GM23248 (cell line): ENCODE measurements at places on chromosomes 3 and 15. TPM values are rescaled to one million over a fixed set of nuclear protein-coding genes. Genes with fewer than 3 reads are reported as not detected.

- H3K27ac ChIP-seq = no peak overlapping the region
- H3K4me1 ChIP-seq = peaks cover 15% of the 10 kb centered on the region
- no peak overlapping the region for H3K4me3 ChIP-seq
- H3K27me3 ChIP-seq = no peaks in the 10 kb centered on the region
These were observed 7.6 kb downstream of the NR1D2 start for GRCh38 chr3:23952646-23953045.

DNA sequence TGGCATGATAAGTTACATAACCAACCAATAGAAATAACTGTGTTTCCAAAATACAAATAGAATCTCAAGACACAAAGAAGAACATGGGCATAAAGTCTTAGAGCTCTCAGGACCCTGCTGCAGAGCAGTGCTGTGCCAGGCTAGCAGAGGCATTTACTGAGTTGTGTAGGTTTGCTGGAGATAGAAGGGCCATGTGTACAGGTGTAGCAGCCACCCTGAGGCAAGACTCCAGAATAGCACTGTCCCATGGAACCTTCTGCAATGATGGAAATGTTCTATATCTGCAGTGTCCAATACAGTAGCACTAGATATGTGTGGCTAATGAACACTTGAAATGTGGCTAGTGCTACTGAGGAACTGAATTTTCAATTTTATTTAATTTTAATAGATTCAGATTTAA, 267.0 kb upstream of the UMPS start:
- H3K36me3 ChIP-seq = no peaks in the 10 kb centered on the region
- H3K27me3 ChIP-seq = peaks cover 19% of the 10 kb centered on the region
- no peaks in the 10 kb centered on the region for H3K4me1 ChIP-seq
- H3K27ac ChIP-seq = no peak overlapping the region

DNA sequence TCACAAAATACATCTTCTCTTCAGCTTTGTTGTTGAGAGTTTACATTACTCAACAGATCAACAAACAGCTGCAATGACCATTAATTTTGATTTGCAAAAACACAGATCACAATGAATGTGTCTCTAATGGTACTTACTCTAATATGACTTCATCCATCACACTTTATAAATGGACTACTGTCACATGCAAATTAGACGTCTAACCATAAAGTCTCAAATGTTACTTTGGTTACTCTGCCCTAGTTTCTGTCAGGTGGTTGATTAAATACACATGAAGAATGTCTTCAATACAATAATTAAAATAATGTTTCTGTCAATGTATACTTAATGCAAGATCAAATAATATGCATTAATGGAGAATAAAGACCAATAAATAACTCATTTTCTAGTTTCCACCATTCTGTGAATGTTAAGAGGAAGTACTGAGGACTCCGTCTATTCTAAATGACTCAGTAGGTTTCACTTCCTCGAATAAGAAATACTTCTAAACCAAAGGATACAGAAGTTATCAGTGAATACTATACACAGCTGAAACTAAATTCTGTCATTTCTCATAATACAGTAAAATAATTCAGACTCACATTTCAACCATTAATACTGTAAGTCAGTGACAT, 145.8 kb downstream of the CBLB start:
- no peak for DNase-seq
- H3K27ac ChIP-seq = no peak overlapping the region
- peaks cover 59% of the 10 kb centered on the region for H3K36me3 ChIP-seq

DNA sequence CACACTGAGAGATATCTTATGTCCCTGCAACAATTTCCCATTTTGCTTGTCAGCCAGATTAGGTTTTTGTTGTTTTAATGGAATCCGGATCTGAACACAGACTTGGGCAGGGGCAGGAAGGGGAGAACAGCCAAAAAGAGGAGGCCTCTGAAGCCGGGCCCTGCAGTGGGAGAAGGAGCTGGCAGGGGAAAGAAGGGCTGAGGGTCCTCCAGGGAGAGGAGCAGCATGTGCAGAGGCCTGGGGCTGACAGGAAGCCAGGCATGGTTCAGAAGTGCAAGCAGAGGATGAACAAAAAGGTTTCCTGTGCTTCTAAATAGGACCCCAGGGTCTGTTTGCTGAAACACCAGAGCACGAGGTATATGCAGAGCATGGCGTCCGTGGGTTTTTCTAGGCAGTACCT, 49.1 kb upstream of the POMGNT2 start:
- no peak for DNase-seq
- no peaks in the 10 kb centered on the region for H3K27me3 ChIP-seq
- H3K36me3 ChIP-seq = no peaks in the 10 kb centered on the region
- H3K4me1 ChIP-seq = peaks cover 10% of the 10 kb centered on the region; the same call in 1 of the 2 replicates
- H3K4me3 ChIP-seq = no peak overlapping the region

GRCh38 chr15:53129121-53129904, 339.2 kb upstream of the ONECUT1 start:
- H3K4me3 ChIP-seq = no peak overlapping the region
- no peaks in the 10 kb centered on the region for H3K36me3 ChIP-seq
- H3K4me1 ChIP-seq = no peaks in the 10 kb centered on the region
- no peaks in the 10 kb centered on the region for H3K27me3 ChIP-seq
- DNase-seq = no peak
- no peak overlapping the region for H3K27ac ChIP-seq

GRCh38 chr15:69802432-69802831, 295.3 kb downstream of the TLE3 start:
- no peak for DNase-seq
- 0 out of 2 replicates have a peak, but pooled peaks cover 3% of the 10 kb centered on the region for H3K4me1 ChIP-seq
- H3K36me3 ChIP-seq = no peaks in the 10 kb centered on the region
- peaks cover 17% of the 10 kb centered on the region for H3K27me3 ChIP-seq

GRCh38 chr3:48405971-48406370, 23.9 kb downstream of the PLXNB1 start:
- H3K36me3 ChIP-seq = no peaks in the 10 kb centered on the region
- H3K27me3 ChIP-seq = no peaks in the 10 kb centered on the region
- H3K4me3 ChIP-seq = no peak overlapping the region
- peaks cover 12% of the 10 kb centered on the region for H3K4me1 ChIP-seq
- no peak overlapping the region for H3K27ac ChIP-seq

Gene TAGLN3
- 1.3 TPM in 1 of 2 replicates, not detected in the other for total RNA-seq

DNA sequence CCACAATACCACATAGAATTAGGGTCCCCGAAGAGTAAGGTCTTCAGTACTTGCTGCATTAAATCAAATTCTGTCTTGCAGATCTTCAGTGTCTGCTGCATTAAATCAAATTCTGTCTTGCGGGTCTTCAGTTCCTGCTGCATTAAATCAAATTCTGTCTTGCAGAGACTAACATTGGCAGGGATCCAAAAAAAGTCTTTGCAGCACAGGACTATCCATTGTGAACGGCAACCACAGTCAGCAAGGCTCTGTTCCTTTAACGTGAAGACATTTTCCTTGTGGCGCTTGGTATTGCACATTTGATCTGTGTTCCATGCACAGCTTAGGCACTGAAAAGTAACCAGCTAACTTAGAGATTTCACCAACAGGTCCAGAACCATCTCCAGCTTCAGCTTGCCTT, 46.8 kb upstream of the POMGNT2 start:
- no peak overlapping the region for H3K27ac ChIP-seq
- no peaks in the 10 kb centered on the region for H3K27me3 ChIP-seq
- peaks cover 10% of the 10 kb centered on the region; the same call in 1 of the 2 replicates for H3K4me1 ChIP-seq
- no peak for DNase-seq
- no peaks in the 10 kb centered on the region for H3K36me3 ChIP-seq

- no peaks in the 10 kb centered on the region for H3K27me3 ChIP-seq
- H3K4me1 ChIP-seq = no peaks in the 10 kb centered on the region
- no peak overlapping the region for H3K27ac ChIP-seq
These were observed 133.6 kb downstream of the TIGIT start for GRCh38 chr3:114427285-114428043.

DNA sequence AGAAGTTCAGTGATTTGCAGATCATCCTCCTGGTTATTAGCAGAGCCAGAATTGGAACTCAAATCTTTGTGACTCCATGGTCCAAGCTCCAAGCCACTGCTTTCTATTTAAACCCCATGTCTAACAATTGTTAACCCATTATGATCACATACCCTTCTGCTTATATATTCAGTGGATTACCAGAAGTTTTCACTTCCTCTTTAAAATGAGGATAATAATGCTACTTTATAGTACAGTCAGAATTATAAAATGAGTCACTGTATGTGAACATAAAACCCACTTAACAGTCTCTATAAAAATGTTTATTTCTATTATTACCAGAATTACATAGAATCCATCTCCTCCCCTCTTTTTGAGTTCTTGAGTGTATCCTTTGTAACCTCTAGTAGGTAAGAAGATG, 550.7 kb upstream of the DPPA4 start:
- no peak overlapping the region for H3K27ac ChIP-seq
- no peaks in the 10 kb centered on the region for H3K36me3 ChIP-seq
- no peak for DNase-seq
- no peaks in the 10 kb centered on the region for H3K4me1 ChIP-seq
- no peak overlapping the region for H3K4me3 ChIP-seq
- H3K27me3 ChIP-seq = no peaks in the 10 kb centered on the region

DNA sequence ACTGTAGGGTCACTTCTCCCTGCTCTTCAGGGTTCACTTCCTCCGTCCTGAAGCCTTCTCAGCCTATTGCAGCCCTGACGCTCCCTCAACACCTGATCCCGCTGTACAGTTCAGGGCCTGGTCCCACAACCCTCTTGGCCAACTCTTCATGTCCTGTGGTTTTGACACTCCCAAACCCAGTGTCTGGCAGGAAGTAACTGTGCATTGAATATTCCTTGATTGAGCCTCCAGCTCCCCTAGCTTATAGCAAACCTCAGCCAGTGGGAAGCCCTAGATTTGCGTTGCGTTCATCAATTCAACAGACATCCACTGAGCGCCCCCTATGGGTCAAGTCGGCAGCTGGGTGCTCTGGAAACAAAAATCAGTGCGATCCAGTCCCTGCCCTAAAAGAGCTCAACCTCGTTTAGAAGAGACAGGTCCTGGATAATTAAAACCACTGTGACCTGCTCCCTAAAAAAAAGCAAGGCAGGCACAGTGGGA, 13.5 kb downstream of the UBAP1L start:
- no peaks in the 10 kb centered on the region for H3K4me1 ChIP-seq
- no peak overlapping the region for H3K4me3 ChIP-seq
- peaks cover 13% of the 10 kb centered on the region; the same call in 1 of the 2 replicates for H3K36me3 ChIP-seq

DNA sequence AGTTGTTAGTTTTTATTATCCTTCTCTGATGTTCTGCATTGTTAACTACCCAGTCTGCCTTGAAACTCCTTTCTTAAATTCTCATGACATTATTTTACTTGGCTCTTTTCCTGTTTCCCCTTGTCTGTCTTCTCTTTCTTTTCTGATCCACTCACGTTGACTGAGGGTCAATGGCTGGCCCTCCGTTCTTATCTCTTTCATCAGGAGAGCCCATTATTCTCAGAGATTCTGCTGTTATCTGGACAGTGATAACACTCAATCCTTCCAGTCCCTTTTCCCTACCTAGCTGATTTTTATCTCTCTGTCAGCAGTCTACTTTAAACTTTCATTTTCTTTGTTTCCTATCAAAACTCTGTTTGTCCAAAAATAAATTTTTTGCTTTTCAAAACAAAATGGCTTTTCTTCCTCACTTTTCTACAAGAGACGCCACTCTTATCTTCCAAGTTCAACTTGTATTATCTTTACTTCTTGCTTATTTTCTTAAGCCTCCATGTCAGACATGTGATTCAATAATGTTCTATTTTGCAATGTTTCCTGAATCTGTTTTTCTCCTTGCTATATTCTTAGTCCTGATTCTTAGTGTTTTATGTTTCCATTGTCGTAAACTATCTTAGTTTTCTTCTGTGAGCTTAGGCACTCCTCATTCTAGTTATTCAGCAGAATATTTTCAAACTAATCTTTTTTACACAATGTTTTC, 120.2 kb downstream of the NEDD4 start:
- no peak overlapping the region for H3K4me3 ChIP-seq
- no peaks in the 10 kb centered on the region for H3K27me3 ChIP-seq
- no peak overlapping the region for H3K27ac ChIP-seq
- no peaks in the 10 kb centered on the region for H3K4me1 ChIP-seq
- H3K36me3 ChIP-seq = peaks cover 5% of the 10 kb centered on the region; the same call in 1 of the 2 replicates

DNA sequence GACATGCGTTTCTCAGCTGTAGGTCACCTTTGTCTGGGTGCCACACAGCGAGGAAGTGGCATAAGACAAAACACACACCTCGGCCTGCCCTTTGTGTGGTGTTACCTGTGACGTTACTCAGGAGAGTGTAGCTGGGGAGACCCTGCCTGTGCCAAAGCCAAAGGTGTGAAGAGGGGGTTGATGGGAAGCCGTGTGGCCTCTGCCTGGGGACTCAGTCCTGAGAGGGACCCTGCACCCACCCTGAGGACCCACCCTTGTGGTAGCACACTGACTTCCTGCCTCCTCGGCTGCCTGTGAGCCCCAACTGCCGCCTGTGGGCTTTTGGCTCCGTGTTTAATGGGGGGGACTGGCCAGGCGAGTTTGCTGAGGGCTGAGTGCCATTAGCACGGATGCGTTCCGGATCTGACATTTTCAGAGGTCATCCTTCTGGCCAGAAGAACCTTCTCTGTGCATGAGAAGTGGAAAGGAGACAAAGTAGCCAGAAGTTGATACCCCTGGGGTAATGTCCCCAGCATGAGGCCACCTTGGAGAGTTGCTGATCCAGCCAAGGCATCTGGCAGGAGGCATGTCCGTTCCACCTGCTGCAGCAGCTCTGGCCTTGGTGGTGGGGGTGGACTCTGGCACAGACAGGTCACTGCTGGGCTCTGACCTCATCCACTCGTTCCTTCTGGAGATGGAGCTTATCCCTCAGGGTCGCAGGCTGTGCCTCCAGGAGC, 51.8 kb upstream of the FURIN start:
- no peak for DNase-seq
- no peaks in the 10 kb centered on the region for H3K4me1 ChIP-seq
- H3K36me3 ChIP-seq = no peaks in the 10 kb centered on the region
- no peak overlapping the region for H3K27ac ChIP-seq
- H3K27me3 ChIP-seq = no peaks in the 10 kb centered on the region

- peak; percentile 26 for DNase-seq
- no peaks in the 10 kb centered on the region for H3K27me3 ChIP-seq
- H3K4me1 ChIP-seq = peaks cover 17% of the 10 kb centered on the region
- H3K36me3 ChIP-seq = peaks cover 31% of the 10 kb centered on the region
These were observed 55.4 kb downstream of the SETD2 start for GRCh38 chr3:47108546-47108945.

DNA sequence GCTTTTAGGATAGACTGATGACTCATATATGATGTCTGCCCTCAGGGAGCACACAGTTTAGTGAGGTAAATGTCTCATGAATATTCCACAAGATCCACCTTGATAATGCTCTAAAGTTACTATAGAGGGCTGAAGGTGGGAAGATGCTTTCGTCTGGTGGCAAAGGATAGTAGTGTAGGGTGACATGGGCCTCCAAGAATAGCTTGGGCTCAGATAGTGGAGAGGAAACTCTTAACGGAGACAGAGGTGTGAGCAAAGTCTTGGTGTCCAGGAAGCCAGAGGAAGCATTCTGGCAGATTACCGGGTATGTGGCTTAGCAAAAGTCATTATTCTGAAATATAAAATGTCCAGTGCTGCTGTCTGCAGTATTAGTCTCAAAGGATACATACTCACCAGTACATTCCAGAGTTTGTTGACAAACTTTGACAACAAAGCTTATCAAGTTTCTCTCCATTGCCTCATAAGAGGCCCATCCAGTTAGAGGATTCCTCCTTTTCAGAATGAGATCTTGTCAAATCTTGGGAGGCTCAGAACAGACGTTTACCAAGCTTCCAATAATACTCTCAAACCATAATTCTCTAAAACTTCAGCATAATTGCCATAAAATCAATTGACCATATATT, 316.7 kb downstream of the LPP start:
- no peaks in the 10 kb centered on the region for H3K27me3 ChIP-seq
- no peak overlapping the region for H3K4me3 ChIP-seq
- no peak overlapping the region for H3K27ac ChIP-seq
- no peaks in the 10 kb centered on the region for H3K36me3 ChIP-seq
- no peak for DNase-seq
- peaks cover 9% of the 10 kb centered on the region for H3K4me1 ChIP-seq

Gene SLC35G2
- 9.4 and 11.6 TPM in 2 replicates for total RNA-seq
